ENCODE measurements at places on chromosomes 6 and 20.

- DNase-seq, result no peak
Measured at GRCh38 chr6:151661928-151662327, 145.6 kb upstream of the ESR1 start.

- peak; percentile 51 for DNase-seq
Measured at GRCh38 chr6:137927777-137928218, 60.7 kb downstream of the TNFAIP3 start.

GRCh38 chr6:143632894-143633293 lies 44.9 kb upstream of the PHACTR2 start:
- DNase-seq, result no peak

DNA sequence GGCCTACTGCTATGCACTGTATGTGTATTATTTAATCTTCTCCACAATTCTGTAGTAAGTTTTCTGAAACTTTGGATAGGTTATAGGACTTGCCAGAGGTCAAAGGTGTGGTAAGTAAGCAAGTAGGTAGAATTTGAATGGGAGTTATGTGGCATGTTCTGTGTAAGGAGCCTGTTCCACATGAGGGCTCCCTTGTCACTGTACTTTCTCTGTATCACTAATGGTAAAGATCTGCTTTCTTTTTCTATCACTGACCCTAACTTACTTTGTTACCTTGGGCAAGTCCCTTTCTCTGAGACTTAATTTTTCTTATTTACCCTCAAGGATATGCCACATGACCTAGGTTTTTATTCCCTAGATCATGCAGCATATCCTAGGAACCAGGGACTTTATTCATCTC lies 50.3 kb downstream of the EIF2S2 start:
- no peak for DNase-seq

DNA sequence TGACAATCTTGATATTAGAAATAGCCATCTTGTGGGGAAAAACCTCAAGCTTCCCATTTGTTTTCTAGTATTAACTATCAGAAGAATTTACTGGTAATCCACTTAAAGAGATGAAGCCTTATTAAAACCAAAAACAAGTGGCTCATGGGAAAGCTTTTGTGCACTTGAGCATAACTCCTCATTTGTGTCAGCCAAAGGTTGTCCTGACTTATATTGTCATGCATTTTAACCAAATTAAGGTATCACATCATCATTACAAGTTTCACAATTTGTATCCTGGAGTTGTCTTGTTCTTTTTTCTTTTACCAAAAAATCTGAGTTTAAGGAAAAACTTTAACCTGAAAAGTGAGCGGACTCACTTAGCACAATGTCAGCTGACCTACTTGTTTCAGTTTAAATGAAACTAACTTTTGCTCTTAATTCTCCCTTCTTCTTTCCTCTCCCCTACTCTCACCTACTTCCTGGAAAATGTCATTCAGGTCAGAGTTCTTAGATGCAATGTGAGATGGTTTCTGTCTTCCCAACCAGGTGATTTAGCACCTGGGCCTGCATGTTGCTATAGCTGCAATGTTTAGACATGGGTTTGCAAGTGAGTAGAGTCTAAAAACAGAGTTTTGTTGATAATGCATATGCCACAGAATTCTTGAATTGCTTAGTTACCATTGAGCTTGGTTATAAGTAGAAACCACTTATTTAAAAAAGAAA lies 82.8 kb downstream of the TNFAIP3 start:
- no peak for DNase-seq

DNA sequence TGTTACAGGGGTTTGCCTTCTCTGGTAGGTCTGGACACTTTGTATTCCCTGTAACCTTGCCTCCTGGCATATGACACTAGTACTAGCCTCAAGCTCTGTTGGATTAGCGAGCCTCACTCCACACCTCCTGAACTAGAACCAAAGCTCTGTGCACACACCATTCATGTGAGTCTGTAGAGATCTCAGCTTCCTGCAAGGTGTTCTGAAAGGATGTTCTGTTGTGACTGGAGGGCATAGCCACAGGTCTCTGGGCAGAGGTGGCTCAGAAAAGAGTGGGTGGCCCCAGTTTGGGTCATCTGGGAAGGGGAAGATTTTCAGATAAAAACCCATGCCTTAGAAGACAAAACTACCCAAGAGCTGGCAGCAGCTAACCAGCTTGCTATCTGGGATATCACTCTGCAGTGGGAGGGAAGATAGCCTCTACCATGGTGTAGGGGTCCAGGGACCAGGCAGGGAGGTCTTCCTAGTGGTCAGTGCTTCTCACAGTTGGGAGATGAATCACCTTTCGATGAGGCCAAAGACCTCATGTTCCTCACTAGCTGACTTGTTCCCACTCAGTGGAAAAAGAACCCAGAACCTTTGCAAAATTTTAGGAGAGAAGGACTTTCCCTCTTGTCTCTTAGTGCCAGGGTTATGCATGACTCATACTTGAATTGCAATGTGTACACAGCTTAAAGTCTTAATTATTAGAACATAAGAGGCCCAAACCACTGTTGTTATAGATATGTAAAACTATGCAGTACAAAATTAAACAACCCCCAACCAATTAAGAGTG lies 41.4 kb downstream of the HLA-F start:
- DNase-seq, result no peak

DNA sequence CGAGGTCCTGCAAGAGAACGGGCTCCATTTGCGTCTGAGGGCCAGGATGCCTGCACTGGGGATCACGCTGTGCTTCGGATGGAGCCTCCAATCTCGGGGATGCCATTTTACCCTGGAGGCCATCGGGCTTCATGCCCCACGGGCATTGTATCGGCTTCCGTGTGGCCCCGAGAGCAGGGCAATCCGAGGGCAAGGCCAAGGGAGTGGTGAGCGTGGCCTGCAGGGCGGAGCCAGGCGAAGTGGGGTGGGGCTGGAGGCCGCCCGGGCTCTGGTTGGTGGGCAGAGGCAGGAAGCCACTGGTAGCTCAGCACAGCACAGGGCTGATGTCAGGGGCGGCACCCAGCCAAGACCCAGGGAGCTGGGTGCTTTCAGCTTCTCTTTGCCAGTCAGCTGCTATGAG lies 57.5 kb upstream of the BHLHE23 start:
- no peak for DNase-seq

GRCh38 chr6:16352258-16352635 lies 113.9 kb downstream of the GMPR start:
- DNase-seq, result no peak

GRCh38 chr6:14524319-14524718 lies 406.7 kb downstream of the CD83 start:
- no peak for DNase-seq

DNA sequence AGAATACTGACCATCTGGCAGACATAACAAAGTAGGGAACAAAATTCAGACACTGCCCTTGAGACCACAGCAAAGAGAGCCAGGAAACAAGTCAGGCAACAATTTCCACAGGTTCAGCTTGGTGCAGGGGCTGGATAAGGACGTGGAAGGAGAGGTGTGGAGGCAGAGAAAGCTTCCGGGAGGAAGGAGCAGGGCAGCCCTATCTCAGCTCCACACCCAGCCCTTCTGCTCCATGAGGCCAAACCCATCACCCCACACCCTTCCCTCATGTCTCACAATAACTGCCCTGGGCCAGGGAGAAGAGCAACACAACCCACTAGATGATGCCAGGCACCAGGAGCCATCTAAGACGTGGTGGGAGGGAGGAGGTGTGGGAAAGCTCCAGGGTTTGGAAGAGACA lies 5.8 kb downstream of the SNHG17 start:
- DNase-seq, result no peak

DNA sequence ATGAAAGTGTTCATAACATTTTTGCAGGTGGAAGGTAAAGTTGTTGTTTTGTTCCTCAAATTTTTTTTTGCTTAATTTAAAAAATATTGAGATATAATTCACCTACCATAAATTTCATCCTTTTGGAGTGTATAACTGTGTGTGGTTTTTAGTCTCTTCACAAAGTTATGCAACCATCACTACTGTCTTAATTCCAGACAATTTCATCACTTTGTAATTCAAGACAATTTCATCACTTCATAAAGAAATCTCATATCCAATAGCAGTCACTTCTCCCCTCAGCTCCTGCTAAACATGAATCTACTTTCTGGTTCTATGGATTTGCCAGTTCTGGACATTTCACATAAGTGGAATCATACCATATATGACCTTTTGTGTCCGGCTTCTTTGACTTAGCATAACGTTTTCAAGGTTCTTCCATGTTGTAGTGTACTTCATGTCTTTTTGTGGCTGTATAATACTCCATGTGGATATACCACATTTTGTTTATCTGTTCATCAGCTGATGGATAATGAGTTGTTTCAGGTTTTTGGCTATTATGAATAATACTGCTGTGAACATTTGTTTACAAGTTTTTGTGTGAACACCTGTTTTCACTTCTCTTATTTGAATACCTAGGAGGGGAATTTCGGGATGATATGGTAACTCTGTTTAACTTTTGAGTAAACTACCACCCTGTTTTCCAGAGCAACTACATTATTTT lies 18.8 kb downstream of the ZFAND3 start:
- DNase-seq, result no peak

DNA sequence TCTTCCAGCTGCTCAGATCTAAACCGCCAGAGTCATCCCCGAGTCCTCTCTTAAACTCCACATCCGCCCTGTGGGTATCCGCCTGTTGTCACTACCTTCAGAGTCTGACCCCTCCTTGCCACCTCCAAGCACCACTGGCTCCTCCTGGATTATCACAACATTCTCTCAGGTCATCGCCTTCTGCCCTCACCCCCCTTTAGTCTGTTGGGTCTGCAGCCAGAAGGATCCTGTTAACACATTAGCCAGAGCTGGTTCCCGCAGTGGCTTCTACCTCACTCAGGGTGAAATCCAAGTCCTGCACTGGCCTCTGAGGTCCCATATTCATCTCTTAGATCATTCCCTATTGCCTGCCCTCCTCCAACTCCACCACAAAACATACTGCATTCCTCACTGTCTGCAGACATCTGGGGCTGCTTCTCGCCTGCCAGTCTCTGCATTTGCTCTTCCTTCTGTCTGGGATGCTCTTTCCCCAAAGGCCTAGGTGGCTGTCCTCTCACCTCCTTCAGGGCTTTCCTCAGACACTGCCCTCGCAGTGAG lies 34.1 kb downstream of the TNXB start:
- DNase-seq, result no peak

- no peak for DNase-seq
Measured at GRCh38 chr6:165649166-165650137, 13.6 kb downstream of the PDE10A start.

DNA sequence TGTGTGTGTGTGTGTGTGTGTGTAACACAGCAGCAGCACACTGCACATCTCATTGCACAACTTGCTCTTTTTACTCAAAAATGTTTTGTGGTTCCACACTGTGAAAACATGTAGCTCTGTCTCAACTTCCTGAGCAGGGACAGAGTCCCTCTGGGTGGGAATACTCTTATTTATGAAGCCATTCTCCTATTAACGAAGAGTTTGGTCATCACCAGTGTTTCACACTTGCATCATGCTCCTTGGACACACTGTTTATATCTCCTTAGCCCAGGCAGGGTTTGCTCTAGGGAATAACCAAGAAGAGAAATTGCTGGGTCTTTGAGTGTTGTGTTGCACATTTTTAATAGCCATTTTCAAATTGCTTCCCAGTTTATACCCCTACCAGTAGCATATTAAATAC lies 53.6 kb downstream of the ZNF831 start:
- DNase-seq, result no peak

GRCh38 chr20:50518270-50518721 lies 8.1 kb downstream of the PTPN1 start:
- no peak for DNase-seq

GRCh38 chr6:151585741-151586140 lies 91.9 kb downstream of the CCDC170 start:
- DNase-seq, result no peak

- DNase-seq, result no peak
Measured at GRCh38 chr6:126633373-126633772, 293.5 kb downstream of the CENPW start.

DNA sequence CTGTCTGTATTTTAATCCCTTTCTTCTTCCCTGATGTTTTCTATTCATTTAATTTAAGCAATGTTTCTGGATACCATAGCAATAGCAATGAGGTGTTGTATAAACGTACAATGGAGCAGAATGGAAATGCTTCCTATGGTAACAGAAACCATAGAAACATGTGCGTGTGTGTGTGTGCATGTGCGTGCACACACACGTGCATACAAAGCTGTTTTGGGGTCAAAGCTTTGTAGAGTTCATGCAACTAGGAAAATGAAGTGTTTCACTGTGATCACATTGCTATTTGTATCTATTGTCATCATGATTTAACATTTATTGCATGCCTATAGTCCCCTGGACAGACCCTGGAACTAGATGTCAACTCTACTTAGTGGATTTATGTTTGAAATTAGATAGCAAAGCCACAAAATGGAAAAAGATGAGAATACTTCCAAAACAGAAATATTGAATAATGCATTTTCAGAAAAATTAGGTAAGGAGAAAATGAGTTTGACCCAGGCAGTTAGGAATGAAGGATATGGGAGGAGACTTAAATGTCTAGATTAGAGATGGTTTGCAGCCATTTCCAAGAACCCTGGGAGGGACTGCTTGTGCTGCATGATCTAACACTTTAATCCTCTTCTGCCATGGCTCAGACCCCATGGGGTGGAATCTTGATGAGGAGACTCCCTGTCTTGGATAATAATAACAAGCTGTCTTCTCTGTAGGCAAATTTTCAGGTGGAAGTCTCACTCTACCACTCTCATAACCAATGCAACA lies 124.4 kb downstream of the TRMT11 start:
- no peak for DNase-seq

DNA sequence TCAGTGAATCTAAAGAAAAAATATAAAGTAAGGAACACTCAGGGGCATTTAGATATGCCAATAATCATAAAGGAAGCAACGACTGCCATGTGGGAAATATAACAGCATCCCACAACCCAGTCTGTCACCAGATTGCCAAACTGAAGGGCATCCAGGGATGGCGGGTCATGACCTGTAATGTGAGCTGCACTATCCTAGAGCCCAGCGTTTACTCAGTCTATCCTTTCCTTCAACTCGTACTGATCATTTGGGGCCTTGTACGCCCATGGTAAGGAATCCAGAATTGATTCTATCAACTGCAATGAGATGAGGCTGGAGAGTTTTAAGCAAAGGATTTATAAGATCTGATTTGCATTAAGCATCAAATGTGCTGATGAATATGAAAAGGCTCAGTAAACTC lies 5.3 kb downstream of the TRPC4AP start:
- no peak for DNase-seq

- DNase-seq, result no peak
Measured at GRCh38 chr6:54587277-54587676, 259.3 kb upstream of the FAM83B start.

GRCh38 chr6:14286144-14286543 lies 168.6 kb downstream of the CD83 start:
- DNase-seq, result no peak

DNA sequence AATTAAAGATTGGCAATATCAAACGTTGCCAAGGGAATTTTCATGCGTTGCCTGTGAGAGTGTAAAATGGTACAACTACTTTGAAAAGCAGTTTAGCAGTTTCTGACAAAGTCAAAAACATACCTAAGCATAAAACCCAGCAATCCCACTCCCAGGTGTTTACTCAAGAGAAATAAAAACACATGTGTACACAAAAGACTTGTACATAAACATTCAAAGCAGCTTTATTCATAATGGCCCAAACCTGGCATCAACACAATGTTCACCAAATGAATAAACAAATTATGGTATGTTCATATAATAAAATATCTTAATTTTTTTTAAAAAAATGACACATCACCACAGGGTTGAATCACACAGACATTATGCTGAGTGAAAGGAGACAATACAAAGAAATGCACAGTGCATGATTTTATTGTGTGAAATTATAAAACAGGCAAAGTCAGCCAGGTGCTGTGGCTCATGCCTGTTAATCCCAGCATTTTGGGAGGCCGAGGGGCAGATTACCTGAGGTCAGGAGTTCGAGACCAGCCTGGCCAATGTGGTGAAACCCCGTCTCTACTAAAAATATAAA lies 240.4 kb upstream of the MARCKS start:
- no peak for DNase-seq
